ENCODE measurements at places on chromosomes 12 and 14.

DNA sequence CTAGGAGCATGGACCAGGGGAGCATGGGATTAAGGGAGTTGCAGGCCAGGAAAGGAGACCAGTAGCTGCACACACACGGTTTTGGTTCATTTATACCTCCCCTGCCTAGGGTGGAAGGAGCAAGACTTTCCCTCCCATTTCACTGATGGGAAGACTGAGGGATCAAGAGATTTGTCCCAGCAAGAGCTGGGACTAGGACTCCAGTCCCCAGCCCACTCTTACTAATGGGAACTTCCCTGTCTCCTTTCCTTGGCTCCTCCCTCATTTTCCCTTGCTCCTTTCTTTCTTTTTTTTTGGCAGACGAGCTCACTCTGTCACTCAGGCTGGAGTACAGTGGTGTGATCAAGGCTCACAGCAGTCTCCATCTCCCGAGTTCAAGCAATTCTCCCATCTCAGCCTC, 13.0 kb downstream of the SCNN1A start:
- no peak for DNase-seq

- peak; percentile 77 for DNase-seq
Measured at GRCh38 chr12:15584366-15585041, 204.7 kb downstream of the EPS8 start.

DNA sequence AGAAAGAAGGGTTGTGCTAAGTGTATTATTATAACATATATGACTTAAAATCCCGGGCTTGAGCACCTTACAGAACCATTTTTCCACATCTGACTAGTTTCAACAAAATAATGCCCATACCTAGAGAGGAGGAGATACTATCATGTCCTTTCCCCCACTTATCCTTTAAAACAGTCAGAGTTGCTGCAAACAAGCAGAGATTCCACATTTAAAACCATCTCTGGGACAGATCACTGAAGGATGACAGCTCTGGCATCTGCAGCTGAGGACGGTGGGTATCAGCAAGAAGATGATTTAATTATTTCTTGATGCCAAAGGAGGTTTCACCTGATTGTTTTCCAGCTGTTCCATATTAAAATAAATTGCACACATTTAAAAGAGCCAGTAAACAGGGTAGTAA, 328.0 kb upstream of the TMTC1 start:
- no peak for DNase-seq

DNA sequence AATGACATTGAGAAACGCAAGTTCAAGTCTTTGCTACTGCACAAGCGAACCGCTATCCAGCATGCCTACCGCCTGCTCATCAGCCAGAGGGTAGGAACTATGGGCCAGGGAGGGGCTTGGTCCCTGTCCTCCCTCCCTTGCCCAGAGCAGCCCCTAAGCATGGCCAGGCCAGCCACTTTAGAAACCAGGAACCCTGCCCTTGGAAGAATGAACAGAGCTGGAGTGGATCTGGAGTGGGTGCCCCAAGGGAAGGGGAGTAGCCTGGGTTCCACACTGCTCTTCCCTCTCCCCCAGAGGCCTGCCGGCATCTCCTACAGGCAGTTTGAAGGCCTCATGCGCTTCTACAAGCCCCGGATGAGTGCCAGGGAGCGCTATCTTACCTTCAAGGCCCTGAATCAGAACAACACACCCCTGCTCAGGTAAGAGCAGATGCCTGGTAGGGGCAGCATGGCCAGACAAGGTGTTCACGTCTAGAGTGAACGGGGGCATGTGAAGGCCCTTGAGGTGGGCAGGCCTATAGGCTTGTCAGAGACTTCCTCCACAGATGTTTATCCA, 55.8 kb downstream of the TPCN1 start:
- no peak for DNase-seq

GRCh38 chr12:14185427-14186192, 179.9 kb upstream of the ATF7IP start:
- DNase-seq: peak; percentile 70

DNA sequence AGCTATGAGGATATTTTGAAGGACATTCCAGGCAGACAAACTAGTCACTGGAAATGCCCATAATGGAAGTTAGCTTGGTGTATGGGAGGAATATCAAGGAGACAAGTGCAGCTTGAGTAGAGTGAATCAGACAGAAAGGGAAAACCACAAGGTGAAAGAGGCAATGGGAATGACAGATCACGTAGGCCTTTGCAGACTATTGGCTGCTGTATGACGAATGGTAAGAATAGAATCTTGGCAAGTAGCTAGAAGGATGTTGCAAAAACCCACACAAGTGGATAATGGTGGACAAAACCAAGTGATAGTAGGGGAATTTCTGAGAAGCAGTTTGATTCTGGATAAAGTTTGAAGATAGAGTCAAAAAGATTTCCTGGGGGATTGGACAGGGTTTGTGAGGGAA, 196.9 kb upstream of the NOVA1 start:
- no peak for DNase-seq

DNA sequence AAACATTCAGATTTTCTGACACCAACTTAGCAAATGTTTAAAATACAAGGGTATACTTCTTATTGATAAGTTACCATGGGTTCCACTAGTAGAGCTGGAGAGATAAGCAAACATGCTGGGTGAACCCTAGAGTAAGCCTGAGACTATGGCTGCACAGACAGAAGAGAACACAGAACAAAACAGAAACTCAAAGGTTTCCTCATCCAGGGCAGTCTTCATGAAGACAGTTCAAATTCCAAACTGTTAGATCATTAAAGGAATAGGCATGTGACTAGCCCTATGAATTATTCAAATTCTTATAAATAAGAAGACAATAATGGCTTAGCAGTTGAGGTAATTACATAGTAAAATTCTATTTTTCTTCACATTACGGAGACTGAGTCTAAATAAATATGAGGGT, 28.1 kb downstream of the BTBD7 start:
- DNase-seq: no peak

DNA sequence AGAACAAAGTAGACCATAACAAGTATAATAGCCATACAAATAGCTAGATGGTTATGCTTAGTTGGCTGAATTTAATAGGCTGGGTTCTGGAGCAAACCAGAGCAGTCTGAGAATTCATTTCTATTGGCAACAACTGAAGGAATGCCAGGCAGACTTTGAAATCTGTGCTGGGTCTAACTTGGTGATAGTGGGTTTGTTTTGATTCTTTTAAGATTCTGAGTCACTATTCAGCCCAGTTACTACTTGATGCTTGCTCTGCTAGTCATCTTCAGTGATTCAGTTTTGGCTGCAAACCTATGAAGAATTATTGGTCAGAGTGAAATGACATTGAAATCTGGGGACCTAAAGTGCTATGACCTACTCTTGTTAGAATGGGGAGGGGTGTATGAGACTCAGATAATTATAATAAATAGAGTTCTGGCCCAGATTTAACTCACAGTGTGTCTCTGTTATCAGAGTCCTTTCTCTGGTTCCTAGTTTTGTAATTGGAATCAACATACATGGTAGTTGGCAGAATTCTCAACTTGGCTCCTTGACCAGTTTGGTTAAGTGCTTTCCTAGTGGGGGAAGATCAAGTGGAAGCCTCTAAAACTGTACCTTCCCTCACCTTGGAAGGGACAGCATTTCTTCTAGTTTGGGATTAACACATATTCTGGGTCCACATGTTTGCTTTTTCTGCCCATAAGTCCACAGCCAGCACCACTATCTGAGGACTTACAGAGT, 43.5 kb downstream of the MNAT1 start:
- no peak for DNase-seq

DNA sequence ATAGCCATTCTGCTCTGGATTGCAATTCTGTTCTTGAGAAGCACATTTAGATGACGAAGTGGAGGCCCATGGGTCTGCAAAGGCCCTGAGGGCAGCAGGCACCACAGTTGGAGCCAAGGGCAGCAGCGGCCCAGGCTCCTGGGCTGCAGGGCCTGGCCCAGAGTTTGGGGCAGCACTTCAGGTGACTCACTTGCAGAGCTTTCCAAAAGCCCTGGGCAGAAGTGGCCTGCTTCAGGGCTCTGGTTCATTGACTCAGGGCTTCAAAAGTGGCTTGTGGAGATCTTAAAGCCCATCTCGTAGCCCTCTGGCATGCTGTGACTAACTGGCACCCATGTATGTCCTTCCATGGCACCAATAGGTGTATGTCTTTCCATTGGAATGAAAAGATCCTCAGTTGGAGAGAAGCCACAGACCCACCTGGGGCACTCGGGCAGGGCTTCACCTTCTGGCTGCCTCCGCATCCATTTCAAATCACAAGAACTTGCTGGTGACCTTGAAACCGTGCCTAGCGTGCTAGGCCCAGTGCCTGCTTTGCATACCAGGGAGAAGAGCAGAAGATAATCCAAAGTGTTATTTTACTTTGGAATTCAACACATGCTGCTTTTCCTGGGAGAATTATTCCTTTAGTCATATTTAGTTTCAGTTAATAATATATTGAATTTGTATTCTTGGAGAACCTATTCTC, 106.7 kb downstream of the PRMT8 start:
- no peak for DNase-seq

GRCh38 chr14:75452900-75453816, 25.3 kb downstream of the JDP2 start:
- no peak for DNase-seq

GRCh38 chr14:69518289-69519101, 34.0 kb downstream of the PLEKHD1 start:
- no peak for DNase-seq

DNA sequence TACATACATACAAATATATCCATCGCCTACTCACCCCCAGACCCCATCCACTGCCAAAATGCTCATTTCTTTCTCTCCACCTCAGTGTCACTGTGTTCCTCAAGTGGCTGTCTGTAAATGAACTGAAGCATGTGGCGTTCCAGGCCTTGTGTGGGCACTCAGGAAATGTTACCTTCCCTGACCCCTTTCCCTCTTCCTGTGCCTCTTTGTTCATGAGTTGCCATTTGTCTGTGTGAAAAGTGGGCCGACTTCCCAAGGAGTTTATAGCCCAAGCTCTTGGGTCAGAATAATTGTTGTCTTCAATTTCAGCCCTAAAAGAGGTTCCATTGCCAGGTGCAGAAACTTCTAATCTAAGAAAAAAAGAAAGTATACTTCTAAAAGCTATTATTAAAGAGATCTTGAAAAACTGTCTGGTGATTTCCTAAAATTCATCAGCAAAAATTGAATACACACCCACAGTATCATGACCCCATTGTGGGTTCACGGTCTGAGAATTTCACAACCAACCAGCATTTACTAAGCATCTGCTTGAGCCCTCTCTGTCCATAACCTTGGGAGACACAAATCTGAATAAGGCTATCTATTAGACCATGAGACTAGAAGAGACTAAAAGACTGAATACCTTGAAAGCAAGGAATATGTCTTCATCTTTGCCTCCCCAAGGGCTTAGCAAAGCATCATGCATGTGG, 201.4 kb upstream of the EEA1 start:
- no peak for DNase-seq

- no peak for DNase-seq
Measured at GRCh38 chr14:56172571-56172971, 54.4 kb downstream of the PELI2 start.

- no peak for DNase-seq
Measured at GRCh38 chr12:124744659-124745464, 118.8 kb downstream of the SCARB1 start.

DNA sequence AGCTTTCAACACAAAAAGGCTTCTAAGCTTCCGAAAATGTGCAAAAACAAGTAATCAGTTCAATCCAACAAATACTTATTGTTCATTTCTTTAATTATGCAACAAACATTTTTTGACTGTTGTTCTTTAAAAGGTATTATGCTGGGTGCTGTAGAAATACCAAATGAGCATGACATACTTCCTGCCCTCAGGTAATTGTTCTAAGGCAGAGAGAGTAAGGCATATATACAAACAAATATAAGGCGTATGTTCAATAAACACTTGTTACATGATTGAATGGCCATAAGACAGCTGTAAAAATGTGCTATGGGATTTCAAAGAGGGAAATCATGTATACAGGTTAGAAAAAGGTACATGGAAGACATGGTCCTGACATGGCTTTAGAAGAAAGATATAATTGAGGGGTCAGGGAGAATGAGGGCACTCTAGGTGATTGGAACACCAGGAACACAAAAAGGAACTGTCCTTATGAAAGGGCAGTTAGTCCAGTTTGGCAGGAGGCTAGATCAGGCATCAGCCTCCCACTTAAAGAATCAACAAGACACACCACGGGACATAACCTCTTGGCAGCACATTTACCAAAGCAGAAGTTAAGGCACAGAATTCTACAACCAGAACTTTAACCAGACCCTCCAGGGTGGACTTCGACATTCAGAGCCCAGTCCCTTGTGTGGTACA, 135.8 kb upstream of the SCAF11 start:
- no peak for DNase-seq

DNA sequence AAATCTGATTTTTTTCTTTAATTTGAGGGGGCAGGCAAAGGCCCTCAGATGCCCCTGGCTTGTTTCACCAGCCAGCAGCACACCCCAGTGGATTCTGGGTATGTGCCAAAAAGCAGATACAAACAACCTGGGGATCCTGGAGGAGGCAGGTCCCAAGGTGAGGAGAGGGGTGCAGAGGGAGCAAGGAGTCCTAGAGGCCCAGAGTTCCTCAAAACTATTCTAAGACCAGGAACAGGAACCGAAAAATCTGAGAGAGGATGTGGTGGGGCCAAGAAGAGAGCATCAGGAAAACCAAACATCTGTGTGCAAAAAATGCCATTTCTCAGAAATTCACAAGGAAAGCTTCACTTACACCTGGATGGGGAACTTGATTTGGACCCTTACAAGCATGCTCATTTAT, 8.2 kb downstream of the KCNA5 start:
- DNase-seq: no peak

DNA sequence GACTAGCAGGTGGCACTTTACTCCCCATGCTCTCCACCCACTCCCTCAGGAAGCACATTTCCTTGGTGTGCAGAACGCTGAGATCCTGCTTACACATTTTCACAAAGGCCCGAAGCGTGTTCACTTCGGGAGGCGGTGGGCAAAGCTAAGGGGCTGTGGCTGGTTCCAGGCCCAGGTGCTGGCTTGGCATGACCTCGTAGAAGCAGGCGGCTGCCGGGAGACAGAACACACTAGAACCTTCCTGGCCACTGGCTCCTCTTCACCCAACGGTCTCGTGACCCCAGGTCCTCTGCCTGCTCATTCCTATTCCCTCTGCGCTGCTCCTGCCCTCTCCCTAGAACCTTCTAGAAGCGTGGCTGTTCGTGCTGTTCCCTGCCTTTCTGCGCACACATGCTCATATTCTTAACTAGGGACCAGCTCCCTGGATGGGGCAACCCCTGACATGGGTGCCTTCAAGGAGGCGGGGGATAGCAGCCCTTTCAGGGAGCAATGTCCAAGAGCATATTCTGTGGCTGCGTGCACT, 43.3 kb downstream of the ATP23 start:
- DNase-seq: no peak

- DNase-seq: no peak
Measured at GRCh38 chr14:93536945-93537344, 106.2 kb downstream of the UNC79 start.

DNA sequence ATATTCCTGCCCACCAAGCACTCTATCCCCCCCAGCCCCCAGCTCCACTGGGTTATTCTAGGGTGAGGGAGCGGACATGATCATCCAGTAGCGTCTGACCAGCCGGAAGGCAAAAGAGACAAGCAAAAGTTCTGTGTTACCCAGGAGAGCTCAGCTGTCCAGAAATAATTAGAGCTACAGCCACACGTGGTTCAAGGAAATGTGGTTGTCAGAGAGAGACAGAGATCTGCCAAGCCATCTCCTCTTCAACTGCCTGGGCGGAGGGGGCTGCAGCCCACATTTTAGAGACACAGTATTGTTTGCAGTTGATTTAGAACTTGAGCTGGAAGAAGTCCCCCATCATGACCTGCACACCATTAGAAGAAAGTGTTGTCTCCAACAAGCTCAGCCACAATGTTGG, 30.4 kb downstream of the DAO start:
- no peak for DNase-seq
